ENCODE measurements at places on chromosomes 1 and 21.

- DNase-seq: no peak
Observed at GRCh38 chr1:170596701-170597100, 64.7 kb downstream of the GORAB start.

GRCh38 chr1:67336157-67336556 lies 28.5 kb downstream of the IL12RB2 start:
- DNase-seq: no peak

DNA sequence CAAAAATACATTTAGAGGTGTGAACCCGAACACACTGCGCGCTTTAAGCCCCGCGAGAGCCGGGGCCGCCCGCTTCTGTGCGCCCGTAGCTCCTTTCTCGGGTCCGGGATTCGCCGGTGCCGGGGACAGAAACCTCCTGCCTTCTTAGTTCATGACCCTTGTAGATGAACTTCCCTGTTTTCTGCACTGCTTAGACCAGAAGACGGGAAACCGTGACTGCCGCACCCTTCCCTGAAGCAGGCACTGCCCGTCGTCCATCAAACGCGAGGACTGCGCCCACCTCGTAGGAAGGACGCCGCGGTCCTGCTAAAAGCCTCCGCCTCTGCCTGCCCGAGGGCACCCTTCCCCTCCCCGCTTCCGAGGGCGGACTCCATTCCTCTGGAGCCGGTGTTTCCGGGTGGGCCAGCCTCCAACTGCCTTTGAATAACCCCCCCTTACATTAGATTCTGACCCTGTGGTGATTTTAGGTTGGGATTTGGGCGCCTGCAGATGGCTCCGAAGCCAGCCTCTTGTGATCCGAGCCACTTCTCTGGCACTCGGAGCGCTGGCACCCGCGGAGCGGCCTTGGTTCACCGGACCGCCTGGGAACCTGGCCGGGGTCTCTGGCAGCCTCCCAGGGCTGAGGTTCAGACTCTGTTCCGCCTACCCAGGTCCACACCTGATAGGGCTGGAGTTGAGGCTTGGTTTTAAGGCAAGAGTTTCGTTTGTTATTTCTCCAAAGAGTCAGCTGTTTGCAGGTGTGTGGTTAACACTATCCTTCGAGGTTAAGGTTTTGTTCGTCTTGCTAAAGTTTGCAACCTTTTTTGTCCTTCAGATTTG lies 1.2 kb upstream of the PTTG1IP start:
- peak; percentile 88 for DNase-seq

DNA sequence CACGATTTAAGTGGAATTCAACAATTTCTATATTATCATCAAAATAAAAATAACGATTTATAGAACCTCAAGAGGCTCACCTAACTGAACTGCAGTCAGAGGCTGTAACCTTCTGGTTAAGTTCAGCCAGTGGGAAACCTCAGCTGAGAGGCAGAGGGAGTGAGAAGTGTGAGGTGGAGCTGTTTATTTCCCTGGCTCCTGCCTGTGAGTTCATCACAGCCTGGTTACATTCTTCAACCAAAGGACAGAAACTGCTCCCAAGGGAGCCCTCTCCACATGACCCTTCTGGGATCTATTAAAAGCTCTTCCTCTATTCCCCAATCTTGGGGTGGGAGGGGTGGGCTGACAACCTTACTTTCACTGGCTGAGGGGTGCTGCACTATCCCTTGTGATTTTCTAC lies 22.2 kb downstream of the DYNLT5 start:
- no peak for DNase-seq

DNA sequence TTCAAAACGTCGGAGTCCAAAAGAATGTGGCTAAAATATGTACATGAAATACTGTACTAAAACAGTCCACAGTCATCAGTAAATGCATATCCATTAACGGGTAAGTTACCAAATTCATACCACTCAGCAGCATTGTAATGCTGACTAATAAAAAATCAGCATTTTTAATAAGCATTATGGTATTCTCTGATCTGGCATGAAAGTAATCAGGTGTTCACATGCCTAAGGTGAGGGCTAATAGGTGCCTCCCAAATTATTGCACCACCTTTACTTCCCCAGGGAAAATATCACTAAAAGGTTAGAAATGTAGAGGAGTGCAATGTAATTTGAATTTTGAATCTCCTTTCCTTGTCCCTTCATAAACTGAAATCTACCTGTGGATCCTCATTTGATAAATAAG lies 69.6 kb upstream of the PTGS2 start:
- no peak for DNase-seq

GRCh38 chr1:3156936-3157335 lies 87.9 kb downstream of the PRDM16 start:
- no peak for DNase-seq

DNA sequence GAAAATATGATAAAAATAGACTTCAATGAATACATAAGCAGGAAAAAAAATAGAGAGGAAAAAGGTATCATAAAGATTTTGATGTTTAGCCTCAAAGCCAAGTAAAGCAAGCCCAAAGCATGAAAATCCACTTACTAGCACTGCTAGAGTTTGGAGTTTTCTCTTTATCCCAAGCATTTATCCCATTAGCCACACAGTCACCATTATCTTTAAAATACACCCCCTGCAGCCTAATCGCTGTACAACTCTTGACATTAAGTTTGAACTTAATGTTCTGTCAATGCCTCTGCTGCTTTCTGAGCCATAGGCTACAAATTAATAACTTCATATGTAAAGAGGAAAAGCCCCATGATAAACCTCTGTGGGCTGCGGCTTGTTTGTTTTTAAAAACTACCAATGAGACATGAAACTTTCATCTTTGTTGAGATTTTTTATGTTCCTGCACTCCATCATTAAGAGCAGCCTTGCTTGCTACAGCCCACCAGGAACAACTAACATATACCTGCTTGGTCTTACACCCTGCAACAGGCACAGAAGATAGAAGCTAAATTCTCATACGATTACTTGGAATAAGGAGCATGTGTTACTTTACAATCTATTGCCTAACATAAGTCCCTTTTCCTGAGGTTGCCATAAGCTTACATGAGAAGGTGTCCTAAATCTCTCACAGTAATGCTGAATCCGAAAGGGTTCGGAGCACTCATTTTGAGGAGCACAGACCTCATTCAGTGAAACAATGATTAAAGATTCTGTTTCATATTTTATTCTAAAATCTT lies 202.4 kb downstream of the SMYD3 start:
- no peak for DNase-seq

DNA sequence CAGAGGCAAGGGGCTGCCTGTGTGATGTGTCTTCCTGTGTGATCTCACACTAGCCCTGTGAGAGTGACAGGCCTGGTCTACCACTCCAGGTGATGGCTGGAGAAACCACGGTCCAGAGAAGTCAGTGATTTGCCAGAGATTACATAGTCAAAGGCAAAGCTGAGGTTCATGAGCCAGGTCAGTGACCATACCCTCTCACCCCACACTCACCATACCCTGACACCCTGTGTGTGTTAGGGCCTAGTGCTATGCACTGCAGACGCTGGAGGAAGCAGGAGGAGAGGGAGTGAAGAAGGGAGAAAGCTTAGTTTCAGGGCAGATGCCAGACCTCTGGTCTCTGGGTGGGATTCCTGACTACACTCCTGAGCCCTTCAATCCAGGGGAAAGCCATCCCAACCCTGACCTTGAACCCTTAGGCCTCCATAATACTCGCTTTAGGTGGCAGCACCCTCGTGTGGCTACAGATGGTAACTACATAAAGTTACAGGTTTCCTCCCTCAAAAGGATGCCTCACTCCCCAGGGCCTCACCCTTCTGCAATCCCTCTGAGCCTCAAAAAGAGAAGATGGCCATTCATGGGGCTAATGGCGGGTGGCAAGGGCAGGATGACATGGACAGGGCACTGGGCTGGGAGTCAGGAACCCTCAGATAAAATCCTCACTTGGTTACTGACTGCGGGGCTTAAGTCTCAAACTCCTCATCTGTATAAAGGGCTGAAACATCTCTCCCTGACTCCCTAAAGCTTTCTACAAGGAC lies 20.8 kb upstream of the SDC3 start:
- DNase-seq: no peak

- DNase-seq: no peak
Observed at GRCh38 chr21:37153196-37153934, 80.3 kb downstream of the TTC3 start.

GRCh38 chr1:64701886-64702285 lies 43.0 kb upstream of the RAVER2 start:
- no peak for DNase-seq

GRCh38 chr21:33841561-33841960 lies 74.0 kb downstream of the ATP5PO start:
- no peak for DNase-seq

GRCh38 chr21:26961698-26962097 lies 5.2 kb downstream of the ADAMTS5 start:
- DNase-seq: no peak

- DNase-seq: no peak
Observed at GRCh38 chr21:33976082-33977016, 60.7 kb upstream of the ATP5PO start.

GRCh38 chr1:202710070-202711045 lies at the start of gene SYT2:
TSS of gene SYT2 (minus strand) at chr1:202710454. CDS start at chr1:202605772, 104,682 bp downstream.
- DNase-seq: no peak

GRCh38 chr1:110370827-110371226 lies 20.0 kb downstream of the SLC16A4 start:
- DNase-seq: no peak

- no peak for DNase-seq
Observed at GRCh38 chr1:56256153-56257000, 323.0 kb downstream of the PLPP3 start.

GRCh38 chr1:16716691-16717335 lies 23.5 kb upstream of the RNU1-4 start:
- no peak for DNase-seq

DNA sequence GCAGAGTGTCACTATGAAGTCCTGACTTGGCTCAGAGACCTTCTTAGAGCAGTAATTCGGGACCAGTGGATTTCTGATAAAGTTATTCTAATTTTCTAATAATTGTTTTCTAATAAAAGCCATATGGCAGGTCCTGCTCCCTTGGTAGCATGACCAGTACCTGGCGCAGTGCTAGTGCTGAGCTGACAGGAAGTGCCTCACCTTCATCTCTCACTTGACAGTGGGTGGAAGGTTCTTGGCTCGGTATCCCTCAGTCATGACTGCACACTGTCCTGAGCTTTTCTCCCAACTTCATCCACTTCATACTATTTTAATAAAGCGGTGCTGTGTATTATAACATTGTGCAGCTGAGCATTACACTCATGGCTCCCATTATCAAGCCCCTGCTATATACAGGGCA lies 14.1 kb downstream of the VANGL1 start:
- no peak for DNase-seq
